ENCODE measurements at places on chromosomes 5 and 9. TPM values are rescaled to one million over a fixed set of nuclear protein-coding genes. Genes with fewer than 3 reads are reported as not detected.

GRCh38 chr5:6543346-6543730 lies 89.5 kb downstream of the NSUN2 start:
- no peak overlapping the region for H3K27ac ChIP-seq
- no peak for DNase-seq
- peaks cover 36% of the 10 kb centered on the region for H3K27me3 ChIP-seq
- no peak overlapping the region for H3K4me3 ChIP-seq

DNA sequence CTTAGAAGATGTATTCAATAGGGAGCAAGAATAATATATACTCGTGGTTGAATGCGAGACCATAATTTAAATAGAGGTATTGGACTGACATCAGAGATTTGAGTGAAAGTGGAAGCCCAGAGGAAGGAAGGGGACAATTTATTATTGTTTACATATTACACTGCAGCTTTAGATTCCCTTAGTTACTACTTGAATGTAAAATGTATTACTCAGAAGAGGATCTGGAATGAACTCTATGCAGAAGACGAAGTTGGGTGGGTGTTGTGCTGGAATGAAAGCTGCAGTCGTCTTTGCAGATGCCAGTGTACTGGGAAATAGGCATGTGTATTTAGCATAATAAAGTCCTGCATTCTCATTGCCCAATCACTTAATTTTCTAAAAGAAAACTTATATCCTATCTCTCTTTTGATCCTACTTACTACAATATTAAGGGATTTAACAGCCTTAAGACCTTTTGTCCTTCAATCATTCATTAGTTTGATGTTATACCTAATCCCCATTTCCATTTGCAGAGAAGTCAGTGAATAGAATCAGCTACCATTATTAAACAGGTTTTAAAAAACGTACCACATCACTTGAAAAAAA lies 570.7 kb upstream of the WWC1 start:
- H3K27me3 ChIP-seq = peaks cover 10% of the 10 kb centered on the region
- DNase-seq = no peak
- H3K27ac ChIP-seq = no peak overlapping the region
- peaks cover 1% of the 10 kb centered on the region for H3K4me1 ChIP-seq
- H3K36me3 ChIP-seq = no peaks in the 10 kb centered on the region

- H3K4me1 ChIP-seq = peaks cover 15% of the 10 kb centered on the region
- no peak overlapping the region for H3K4me3 ChIP-seq
- peaks cover 32% of the 10 kb centered on the region for H3K27me3 ChIP-seq
- no peaks in the 10 kb centered on the region for H3K36me3 ChIP-seq
These were observed 398.7 kb downstream of the EBF1 start for GRCh38 chr5:158701007-158701391.

GRCh38 chr5:76455531-76456133 lies 52.5 kb downstream of the IQGAP2 start:
- no peak overlapping the region for H3K4me3 ChIP-seq
- DNase-seq = no peak
- H3K4me1 ChIP-seq = peaks cover 13% of the 10 kb centered on the region
- H3K27ac ChIP-seq = no peak overlapping the region
- H3K27me3 ChIP-seq = no peaks in the 10 kb centered on the region
- no peaks in the 10 kb centered on the region for H3K36me3 ChIP-seq

Gene AHRR
- 0.69 TPM for total RNA-seq

Gene INSL4
- total RNA-seq = not detected

- no peak overlapping the region for H3K27ac ChIP-seq
- no peak overlapping the region for H3K4me3 ChIP-seq
- no peaks in the 10 kb centered on the region for H3K36me3 ChIP-seq
- H3K27me3 ChIP-seq = no peaks in the 10 kb centered on the region
- H3K4me1 ChIP-seq = no peaks in the 10 kb centered on the region
These were observed 237.9 kb downstream of the TAF11L14 start for GRCh38 chr5:17872204-17872603.

DNA sequence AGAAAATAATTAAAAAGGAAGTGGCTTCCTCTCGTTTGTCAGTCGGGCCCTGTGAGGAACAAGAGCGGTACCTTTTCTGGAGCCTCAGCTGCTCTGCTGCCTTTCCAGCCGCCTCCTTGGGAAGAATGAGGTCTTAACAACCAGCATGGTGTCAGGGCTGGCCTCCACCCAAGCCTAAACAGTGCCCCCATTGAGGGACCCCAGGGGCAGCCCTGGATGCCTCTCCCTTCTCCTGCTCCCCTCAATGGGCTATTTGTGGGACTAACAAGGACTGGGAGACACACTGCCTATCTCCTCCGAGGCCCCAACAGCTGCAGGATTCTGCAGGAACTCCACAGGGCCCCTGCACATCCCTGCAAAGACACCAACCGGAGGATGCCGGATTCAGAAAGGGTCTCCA lies 155.4 kb upstream of the MAP3K1 start:
- H3K36me3 ChIP-seq = no peaks in the 10 kb centered on the region
- H3K4me3 ChIP-seq = no peak overlapping the region
- H3K27ac ChIP-seq = no peak overlapping the region
- H3K27me3 ChIP-seq = peaks cover 19% of the 10 kb centered on the region
- no peak for DNase-seq

Gene PRDM9
- not detected for total RNA-seq

DNA sequence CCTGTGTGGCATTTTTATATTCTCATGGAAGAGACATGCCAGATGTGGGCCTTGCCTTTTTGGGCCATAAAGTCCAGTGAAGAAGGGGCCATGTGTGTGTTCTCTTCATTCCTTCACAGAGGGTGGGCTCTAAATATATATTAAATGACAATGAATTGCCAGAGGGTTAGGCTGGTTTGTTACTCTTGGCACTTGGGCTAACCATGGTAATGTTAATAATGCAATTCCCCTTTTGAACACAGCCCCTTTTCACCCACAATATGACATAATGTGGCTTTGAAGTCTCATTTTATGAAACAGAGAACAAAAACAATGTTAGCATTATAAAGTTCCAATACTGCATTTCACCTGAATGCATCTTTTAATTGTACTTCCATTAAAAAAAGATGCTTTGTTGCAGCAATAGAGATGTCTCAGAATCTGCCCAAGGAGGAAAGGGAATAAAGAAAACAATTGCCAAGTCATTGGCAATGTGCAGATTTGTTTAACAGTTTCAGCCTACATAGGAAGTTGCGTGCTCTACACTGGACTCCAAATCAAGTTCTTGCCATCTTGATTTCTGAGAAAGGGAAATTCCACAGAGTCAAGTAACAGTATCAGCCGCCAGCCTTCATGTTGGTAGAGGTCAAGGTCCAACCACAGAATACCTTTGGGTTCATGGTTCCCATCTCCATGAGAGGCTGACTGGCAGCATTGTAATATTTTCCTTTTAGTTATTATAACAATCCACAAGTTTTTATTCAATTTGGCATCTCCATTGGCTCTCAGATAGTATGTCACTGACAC lies 141.9 kb downstream of the SLC12A2 start:
- H3K4me1 ChIP-seq = no peaks in the 10 kb centered on the region
- H3K4me3 ChIP-seq = no peak overlapping the region
- H3K27me3 ChIP-seq = no peaks in the 10 kb centered on the region

Gene PPP3R2
- not detected for total RNA-seq

DNA sequence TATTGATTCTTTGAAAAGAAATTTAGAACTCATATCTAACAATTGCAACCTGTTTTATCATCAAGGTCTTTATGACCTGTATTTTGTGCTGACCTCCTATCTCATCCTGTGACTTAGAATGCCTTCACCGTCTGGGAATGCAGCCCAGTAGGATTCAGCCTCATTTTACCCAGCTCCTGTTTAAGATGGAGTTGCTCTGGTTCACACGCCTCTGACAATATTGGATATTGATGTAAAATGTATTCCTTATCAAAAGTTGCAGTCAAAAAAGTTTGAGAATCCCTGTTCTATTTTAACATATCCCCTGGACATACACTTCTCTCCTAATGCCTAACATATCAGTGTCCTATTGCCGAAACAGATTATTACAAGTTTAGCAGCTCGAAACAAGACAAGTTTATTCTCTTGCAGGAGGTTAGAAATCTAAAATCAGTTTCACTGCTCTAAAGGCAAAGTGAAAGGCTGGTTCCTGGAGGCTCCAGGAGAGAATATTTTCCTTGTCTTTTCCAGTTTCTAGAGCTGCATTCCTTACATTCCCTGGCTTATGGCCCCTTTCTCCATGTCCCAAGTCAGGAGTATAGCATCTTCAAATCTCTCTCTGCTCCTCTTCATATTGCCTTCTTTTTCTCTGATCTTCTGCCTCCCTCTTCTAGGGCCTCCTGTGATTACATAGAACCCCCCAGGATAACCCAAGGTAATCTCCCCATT lies 31.5 kb upstream of the LVRN start:
- no peak for DNase-seq
- H3K4me1 ChIP-seq = no peaks in the 10 kb centered on the region
- H3K4me3 ChIP-seq = no peak overlapping the region
- no peaks in the 10 kb centered on the region for H3K27me3 ChIP-seq

DNA sequence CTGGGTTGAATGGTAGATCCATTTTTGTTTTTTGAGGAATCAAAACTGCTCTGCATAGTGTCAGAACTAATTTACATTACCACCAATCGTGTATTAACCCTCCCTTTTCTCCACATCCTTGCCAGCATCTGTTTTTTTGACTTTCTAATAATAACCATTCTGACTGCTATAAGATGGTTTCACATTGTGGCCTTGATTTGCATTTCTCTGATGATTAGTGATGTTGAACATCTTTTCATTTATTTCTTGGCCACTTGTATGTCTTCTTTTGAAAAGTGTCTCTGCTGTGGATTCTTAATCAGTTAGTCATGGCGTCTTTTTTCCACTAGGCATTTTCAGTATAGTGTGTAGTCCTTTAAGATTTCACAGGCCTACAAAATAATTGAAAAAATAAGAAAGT lies 2144.3 kb upstream of the C9orf72 start:
- H3K4me1 ChIP-seq = no peaks in the 10 kb centered on the region
- H3K4me3 ChIP-seq = no peak overlapping the region
- H3K27me3 ChIP-seq = no peaks in the 10 kb centered on the region
- no peak for DNase-seq

- no peaks in the 10 kb centered on the region for H3K36me3 ChIP-seq
- no peak overlapping the region for H3K4me3 ChIP-seq
- no peak overlapping the region for H3K27ac ChIP-seq
- peaks cover 3% of the 10 kb centered on the region for H3K27me3 ChIP-seq
These were observed 211.4 kb downstream of the KIAA0825 start for GRCh38 chr5:94407023-94407422.

- no peaks in the 10 kb centered on the region for H3K36me3 ChIP-seq
- peaks cover 6% of the 10 kb centered on the region for H3K4me1 ChIP-seq
- H3K4me3 ChIP-seq = no peak overlapping the region
These were observed 117.0 kb downstream of the PAPPA start for GRCh38 chr9:116270546-116270945.

Gene HRH2
- total RNA-seq = 1.2 TPM

DNA sequence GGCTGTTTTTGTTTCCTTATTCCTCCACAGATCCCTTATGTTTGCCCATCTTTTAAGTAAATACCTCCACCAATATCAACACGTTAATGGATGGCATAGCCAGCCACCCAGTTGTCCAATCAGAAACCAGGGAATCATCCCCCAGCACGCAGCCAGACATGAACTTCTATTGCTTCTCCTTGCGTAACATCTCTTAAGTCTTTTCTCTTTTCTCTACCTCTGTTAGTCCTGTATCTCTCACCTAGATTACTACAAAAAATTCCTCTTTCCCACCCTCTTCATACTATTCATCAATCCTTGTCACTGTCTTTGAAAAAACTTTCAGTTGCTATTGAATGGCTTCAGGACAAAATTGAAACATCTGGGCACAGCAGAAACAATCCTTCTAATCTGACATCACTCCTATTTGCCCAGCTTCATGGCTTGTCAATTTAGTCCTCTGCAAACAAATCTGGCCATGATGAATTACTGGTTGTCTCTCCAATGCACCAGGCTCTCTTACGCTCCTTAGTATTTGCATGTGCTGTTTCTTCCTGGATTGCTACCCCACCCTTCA lies 349.3 kb downstream of the RAB3C start:
- H3K27ac ChIP-seq = no peak overlapping the region
- peaks cover 9% of the 10 kb centered on the region for H3K27me3 ChIP-seq
- no peak for DNase-seq
- no peak overlapping the region for H3K4me3 ChIP-seq

- no peaks in the 10 kb centered on the region for H3K4me1 ChIP-seq
- no peaks in the 10 kb centered on the region for H3K27me3 ChIP-seq
- no peak overlapping the region for H3K4me3 ChIP-seq
- DNase-seq = no peak
These were observed 11.5 kb downstream of the SQSTM1 start for GRCh38 chr5:179832039-179832745.

DNA sequence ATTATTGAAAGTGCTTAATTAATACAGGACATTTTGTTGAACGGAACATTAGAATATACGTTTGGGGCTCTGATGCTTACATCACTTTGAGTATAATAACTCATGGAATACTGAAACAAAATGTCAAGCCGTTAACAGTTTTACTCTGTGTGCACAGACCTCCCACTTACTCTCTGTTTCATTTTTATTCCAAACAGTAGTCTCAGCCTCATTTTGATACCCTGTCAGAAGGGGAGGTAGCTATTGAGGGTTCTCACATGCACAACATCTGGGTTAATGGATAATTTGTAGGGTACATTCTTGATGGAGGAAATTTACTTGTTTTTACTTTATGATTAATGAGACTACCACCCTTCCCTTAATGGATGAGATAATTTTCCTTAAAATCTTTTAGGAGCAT lies 59.0 kb downstream of the SCAMP1 start:
- peaks cover 31% of the 10 kb centered on the region for H3K36me3 ChIP-seq
- H3K4me1 ChIP-seq = no peaks in the 10 kb centered on the region
- H3K27ac ChIP-seq = no peak overlapping the region
- H3K27me3 ChIP-seq = no peaks in the 10 kb centered on the region
- no peak overlapping the region for H3K4me3 ChIP-seq
- DNase-seq = no peak

GRCh38 chr5:174418809-174419539 lies 305.4 kb upstream of the MSX2 start:
- H3K27ac ChIP-seq = no peak overlapping the region
- DNase-seq = no peak
- peaks cover 45% of the 10 kb centered on the region for H3K27me3 ChIP-seq

Gene BRD8
- total RNA-seq = 141 TPM

- no peak overlapping the region for H3K4me3 ChIP-seq
- peaks cover 2% of the 10 kb centered on the region for H3K4me1 ChIP-seq
- no peak overlapping the region for H3K27ac ChIP-seq
- H3K36me3 ChIP-seq = no peaks in the 10 kb centered on the region
These were observed 6.1 kb upstream of the CCDC152 start for GRCh38 chr5:42750507-42750906.

- H3K27me3 ChIP-seq = no peaks in the 10 kb centered on the region
- no peak overlapping the region for H3K4me3 ChIP-seq
- peaks cover 2% of the 10 kb centered on the region for H3K4me1 ChIP-seq
- no peak for DNase-seq
- peaks cover 19% of the 10 kb centered on the region for H3K36me3 ChIP-seq
These were observed 42.8 kb downstream of the ACO1 start for GRCh38 chr9:32427111-32427873.

GRCh38 chr5:178424810-178425177 lies 165.4 kb downstream of the COL23A1 start:
- no peak overlapping the region for H3K4me3 ChIP-seq
- H3K4me1 ChIP-seq = peaks cover 7% of the 10 kb centered on the region
- peaks cover 26% of the 10 kb centered on the region for H3K27me3 ChIP-seq
- no peaks in the 10 kb centered on the region for H3K36me3 ChIP-seq
